ENCODE measurements at places on chromosomes 1 and 21.

DNA sequence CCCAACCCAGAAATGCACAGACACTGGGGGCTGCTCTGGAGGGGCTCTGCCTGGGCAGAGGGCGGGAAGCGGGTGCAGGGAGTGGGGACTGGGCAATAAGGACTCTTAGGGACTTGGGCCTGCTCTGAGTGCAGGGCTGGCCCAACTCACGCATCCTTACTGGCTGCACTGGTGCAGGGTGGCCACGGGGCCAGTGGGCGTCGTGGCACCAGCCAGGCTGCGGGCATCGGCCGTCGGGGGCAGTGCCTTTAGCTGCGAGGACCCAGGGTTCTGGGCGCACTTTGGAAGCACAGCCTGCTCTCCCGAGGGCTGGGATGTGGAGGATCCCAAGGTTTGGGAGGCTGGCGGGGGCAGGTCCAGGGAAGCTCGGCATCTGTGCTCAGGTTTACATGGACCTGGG, 27.1 kb upstream of the TTLL10 start:
- DNase-seq = no peak

- DNase-seq = peak; percentile 84
These were observed 6.1 kb downstream of the ADAMTS4 start for GRCh38 chr1:161192476-161193465.

GRCh38 chr1:51341876-51342496, 11.6 kb upstream of the TTC39A start:
- no peak for DNase-seq

GRCh38 chr1:34896612-34897011, 32.8 kb downstream of the DLGAP3 start:
- DNase-seq = peak; percentile 17

- no peak for DNase-seq
These were observed 70.2 kb upstream of the KIF26B start for GRCh38 chr1:245084551-245084950.

DNA sequence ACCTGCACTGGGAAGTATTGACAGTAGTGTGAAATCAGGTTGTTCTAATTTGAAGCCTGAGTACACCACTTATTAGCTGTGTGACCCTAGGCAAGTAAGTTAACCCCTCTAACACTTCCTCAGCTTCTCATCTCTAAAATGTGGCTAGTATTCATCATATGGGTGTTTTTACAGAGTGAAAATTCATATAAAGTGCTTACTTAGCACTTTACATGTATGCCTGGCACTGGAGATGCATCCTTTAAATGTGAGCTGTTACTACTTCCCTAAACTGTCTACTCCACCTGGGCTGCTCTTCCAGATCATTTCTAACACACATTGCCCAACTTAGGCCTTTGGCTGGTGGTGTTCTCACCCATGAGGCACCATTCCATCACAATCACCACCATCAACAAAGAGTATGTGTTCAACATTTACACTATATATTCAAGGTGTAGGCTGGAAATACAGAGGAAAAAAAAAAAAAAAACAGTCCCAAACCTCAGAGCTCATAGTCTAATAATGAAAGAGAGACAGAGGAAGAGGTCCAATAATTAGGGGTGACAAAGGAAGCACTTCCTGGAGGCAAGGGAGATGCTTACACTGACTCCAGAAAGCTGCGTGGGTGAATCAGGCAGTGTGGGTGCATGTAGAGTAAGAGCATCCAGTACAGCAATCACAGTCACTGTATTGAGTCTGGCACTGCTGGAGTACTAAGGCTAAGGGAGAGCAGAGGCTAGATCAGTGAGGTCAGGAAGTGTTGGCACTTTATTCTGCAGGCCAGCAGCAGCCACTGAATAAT, 3.6 kb downstream of the STX6 start:
- DNase-seq = no peak

DNA sequence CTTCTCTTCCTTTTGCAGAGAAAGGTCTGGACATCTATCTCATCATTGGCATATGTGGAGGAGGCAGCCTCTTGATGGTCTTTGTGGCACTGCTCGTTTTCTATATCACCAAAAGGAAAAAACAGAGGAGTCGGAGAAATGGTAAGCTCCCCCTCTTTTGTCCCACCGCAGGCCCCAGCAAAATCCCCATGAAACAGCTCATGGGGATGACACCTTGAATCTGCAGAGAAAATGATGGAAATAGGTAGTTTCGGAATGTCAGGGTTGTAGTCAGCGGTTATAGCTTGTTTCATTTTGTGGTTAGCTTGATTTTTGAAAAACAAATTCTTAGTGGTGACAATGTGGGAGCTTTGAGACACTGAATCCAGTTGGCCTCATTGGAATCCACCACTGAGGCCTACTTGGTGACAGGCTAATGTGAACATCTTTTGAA, 10.3 kb downstream of the CD2 start:
- peak; percentile 81 for DNase-seq

DNA sequence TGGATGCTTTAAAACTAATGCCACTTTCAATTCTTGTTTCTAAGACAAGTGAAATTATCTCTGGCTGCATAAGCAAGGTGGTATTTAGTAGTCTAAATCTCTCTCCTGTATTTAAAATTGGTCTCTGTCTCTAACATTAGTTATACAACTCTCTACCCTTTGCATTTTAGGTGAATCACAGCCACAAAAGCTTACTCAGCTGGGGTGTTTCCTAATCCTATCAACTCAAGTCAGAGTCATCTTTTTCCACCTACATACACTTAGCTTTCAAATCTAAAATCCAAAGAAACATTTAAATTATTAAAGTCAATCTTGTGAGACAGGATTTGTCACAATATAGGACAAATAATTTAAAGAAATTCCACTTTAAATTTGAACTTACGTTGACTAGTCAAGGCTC, 255.1 kb upstream of the CXADR start:
- DNase-seq = no peak

- peak; percentile 28 for DNase-seq
These were observed 41.7 kb upstream of the ZNF326 start for GRCh38 chr1:89953131-89953626.

- DNase-seq = peak; percentile 88
These were observed 350 bp upstream of the S100A6 start for GRCh38 chr1:153536012-153536670.

DNA sequence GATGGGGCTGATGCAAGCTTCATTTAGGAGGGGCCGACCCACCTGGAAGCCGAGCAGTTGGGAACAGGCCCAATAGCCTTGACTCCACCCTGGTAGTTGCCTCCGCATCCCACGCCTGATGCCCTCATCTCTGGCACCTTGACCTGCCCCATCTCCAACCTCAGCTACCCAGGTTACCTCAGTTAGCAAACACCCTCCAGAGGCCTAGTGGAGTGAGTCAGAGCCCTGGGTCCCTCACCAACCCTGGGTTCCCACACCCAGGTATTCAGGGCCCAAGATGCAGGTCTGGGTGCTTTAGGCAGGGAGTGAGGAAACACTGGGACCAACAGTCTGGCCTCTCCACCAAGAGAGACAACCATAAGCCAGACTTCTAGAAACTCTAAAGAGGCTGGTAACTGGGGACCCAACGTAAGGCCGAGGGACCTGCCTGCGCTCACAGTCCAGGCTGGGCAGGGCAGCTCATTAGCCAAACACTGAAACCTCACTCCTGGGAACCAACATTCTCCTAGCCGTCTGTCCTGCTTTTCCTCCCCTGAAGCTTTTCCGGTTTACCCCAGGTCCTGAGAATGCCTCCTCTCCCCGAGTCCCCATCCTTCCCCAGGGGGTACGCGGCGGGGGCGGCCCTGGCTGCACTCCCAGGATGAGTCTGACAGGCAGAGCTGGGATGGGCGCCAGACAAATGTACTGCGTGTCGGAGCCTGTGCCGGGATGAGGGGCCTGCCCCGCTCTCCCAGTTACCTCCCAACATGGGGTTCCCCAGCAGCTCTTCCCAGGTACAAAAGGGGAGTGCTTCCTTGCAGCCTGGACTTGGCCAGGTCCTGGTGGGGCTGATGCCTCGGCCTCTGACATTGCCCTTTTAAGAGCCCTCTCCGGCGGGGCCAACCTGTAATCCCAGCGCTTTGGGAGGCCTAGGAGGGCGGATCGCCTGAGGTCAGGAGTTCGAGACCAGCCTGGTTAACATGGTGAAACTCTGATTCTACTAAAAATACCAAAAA, 8.9 kb upstream of the CELSR2 start:
- peak; percentile 23 for DNase-seq

DNA sequence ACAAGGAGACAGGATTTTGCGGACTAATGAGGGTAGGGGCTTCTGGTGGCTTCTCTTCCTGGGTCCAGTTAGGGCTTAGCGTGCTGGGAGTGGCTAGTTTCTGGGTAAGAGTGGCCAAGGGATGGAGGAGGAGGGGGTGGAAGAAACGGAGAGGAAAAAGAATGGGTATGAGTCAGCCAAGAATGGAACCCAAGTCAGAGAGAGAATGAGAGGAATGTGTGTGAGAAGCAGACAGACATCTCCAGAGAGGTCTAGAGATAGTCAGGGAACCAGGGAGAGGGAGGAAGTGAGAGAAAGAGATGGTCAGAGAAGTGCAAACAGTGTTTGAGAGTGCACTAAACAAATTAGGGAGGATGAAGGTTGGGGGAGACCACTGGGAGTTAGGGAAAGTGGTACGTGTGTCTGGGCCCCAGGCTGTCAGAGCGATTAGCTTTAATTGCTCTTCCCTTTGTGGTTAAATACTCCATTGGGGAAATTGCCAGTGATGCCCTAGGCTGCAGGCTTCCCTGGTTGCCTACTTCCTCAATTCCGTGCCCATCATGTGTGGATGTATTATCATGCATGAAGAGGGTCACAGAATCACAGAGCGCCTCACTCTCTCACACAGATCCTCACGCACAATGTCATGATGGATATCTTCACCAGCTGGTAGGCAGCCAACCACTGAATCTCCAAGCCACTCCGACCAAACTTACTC, 1.4 kb downstream of the PEA15 start:
- DNase-seq = peak; percentile 22

- DNase-seq = no peak
These were observed 1046.2 kb downstream of the BRINP3 start for GRCh38 chr1:189431447-189431846.

GRCh38 chr1:41765152-41765551, 153.6 kb downstream of the HIVEP3 start:
- no peak for DNase-seq

- no peak for DNase-seq
These were observed 434.3 kb downstream of the PTPRC start for GRCh38 chr1:199073166-199073565.

GRCh38 chr1:39139723-39140360, 64.7 kb upstream of the MACF1 start:
- no peak for DNase-seq

DNA sequence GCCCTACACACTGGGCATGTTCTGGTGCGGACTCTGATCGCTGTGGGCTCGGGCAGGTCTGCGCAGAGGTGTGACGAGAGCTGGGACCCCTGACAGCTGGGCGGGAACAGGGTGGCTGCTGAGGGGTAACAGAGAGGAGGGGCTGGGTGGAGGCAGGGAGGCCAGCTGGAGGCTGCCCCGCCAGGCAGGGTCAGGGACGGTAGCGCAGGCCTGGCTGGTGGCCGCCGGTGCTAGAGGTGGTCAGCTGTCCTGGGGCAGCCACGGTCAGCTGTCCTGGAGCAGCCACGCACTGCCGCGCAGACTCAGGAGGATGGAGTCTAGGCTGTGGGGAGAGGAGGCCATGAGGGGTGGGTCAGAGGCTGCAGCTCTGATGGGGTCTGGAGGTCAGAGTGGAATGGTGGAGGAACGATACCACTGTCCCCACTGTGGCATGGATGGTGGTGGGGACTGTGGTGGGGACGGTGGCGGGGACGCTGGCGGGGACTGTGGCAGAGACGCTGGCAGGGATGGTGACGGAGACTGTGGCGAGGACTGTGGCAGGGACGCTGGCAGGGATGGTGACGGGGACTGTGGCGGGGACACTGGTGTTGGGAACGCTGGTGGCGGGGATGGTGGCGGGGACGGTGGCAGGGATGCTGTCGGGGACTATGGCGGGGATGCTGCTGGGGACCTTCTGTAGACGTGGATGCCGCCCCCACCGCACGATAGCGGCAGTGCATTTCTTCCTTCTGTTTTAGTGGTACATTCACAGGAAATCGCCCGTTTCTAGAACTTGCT, 21.3 kb upstream of the LRRC3 start:
- peak; percentile 6 for DNase-seq

DNA sequence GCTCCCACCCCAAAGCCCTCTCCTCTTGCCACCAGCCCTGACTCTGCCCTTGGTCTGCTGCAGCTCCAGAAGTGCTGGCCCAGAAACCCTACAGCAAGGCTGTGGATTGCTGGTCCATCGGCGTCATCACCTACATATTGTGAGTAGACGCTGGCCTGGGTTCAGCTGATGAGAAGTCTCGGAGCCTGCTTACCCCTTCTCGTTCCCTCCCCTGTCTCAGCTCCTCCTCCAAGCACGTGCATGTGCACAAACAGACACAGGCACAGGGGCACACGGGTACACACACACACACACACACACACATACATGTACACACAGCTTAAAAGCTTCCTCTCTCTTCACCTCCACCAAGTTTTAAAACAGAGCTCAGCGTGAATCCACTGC, 24.3 kb downstream of the CAMK1G start:
- no peak for DNase-seq

DNA sequence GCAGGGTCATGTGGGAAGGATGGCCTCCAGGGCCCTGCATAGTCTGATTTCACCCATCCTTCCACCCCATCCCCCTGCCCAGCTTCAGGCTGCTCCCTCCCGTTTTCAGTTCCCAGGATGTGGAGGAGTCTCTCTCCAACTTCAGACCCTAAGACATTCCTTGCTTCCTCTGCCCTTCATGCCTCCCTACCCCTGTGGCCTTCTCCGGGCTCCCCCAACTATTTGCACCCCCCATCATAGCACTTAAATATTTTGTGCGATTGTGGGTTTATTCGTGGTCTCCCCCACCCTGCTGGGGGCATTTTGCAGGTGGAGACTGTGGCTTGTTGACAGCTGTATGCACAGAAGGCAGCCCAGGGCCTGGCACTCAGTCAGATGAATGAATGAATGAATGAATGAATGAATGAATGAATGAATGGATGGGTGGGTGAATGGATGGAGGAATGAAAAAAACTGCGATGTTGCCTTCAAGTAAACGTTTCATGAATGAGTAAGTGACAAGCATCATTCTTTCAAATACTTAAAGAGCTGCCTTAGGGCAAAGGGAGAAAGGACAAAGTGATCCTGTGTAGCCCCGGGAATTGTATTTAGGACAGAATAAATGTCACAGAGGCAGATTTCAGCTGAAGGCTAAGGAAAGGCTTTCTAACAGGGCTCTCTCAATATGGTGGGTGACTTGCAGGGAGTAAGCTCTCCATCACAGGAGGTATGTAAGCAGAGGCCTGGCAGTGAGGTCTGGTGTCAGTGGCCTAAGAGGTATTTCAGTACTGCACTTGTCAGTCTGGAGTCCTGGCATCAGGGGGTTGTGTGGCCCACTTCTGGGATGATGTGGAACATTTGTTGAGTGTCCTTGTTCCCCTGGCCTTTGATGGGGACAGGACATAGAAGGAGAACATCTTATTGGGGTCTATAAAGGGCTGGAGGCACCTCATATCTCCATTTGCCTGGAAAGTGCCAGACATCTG, 156.4 kb downstream of the PTPRU start:
- no peak for DNase-seq
